Motor neuron (in vitro differentiated cells): ENCODE measurements at places on chromosomes 4 and X.

DNA sequence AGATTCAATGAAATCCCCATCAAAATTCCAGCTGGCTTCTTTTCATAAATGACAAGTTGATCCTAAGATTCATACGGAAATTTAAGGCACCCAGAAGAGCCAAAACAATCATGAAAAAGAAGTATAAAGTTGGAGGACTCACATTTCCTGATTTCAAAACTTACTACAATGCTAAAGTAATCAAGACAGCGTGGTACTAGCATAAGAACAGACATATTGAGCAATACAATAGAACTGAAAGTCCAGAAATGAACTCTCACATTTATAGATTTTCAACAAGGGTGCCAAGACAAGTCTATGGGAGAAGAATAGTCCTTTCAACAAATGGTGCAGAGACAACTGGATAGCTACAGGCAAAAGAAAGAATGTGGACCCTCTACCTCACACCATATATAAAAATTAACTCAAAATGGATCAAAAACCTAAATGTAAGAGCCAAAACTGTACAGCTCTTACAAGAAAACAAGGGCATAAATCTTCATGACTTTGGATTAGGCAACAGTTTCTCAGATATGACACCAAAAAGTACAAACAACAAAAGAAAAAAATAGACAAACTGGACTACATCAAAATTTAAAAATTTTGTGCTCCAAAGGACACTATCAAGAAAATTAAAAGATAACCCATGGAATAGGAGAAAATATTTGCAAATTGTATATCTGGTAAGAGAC is 28.5 kb downstream of the SASH3 start:
- no peak for ATAC-seq

- peak; percentile 93 for ATAC-seq
Measured at GRCh38 chr4:183118585-183118984, 19.5 kb downstream of the WWC2 start.

GRCh38 chrX:15146515-15146914 is 123.4 kb downstream of the ASB9 start:
- no peak for ATAC-seq

- ATAC-seq, result no peak
Measured at GRCh38 chrX:46904626-46905025, 7.6 kb upstream of the JADE3 start.
